Activated CD4-positive, alpha-beta T cell treated with anti-CD3 and anti-CD28 coated beads for 4 hours (primary cell): ENCODE measurements at places on chromosomes 2 and 18.

- DNase-seq: no peak
These were observed 19.4 kb upstream of the RNF138 start for GRCh38 chr18:32072321-32072720.

- DNase-seq: no peak
These were observed 22.6 kb downstream of the PLEK start for GRCh38 chr2:68387408-68388350.

GRCh38 chr2:64861452-64862397, 127.5 kb upstream of the SLC1A4 start:
- DNase-seq: no peak

- DNase-seq: no peak
These were observed 6.8 kb upstream of the COX7A2L start for GRCh38 chr2:42367835-42368234.

GRCh38 chr18:58756596-58757240, 85.5 kb downstream of the MALT1 start:
- no peak for DNase-seq

- DNase-seq: no peak
These were observed 24.2 kb downstream of the NEU4 start for GRCh38 chr2:241833101-241833663.
